Stimulated activated CD4-positive, alpha-beta T cell treated with anti-CD3 and anti-CD28 coated beads, Interleukin-2, amount 100 ng/mL, for 24 hours (primary cell): ENCODE measurements at places on chromosomes 12 and 14.

- no peak for DNase-seq
Measured at GRCh38 chr12:3534511-3534910, 43.5 kb downstream of the PRMT8 start.

DNA sequence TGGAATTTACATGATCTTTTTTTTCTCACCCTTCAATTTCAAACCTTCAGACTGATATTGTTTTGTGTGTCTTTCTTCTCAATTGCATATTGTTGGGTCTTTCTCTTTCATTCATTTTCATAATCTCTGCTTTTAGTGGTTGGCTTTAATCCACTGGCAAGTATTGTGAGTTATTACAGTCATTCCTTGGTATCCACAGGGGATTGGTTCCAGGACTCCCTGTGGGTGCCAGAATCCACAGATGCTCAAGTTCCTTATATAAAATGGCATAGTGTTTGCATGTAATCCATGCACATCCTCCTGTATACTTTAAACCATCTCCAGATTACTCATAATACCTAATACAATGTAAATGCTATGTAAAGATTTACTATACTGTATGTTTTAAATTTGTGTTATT, 29.7 kb upstream of the PARP11 start:
- no peak for DNase-seq

DNA sequence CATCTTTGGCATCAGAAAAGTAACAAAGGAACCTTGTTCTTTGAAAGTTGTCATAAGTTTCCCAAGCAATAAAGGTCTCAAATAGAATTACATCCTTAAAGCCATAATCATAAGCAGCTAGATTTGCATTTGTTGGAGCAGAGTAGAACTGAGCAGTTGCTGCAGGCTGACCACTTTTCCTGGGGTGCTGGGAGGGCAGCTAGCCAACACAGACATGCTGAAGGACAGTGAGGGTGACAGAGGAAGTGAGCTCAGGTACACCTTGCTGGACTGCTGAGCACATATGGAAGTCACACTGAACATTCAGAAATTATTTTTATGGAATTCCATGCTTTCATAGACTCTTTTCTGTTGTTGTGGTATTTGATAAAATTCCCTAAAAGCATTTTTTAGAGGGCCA, 66.2 kb downstream of the MARK3 start:
- DNase-seq, result no peak

GRCh38 chr14:96920023-96920422, 122.8 kb downstream of the VRK1 start:
- no peak for DNase-seq
